ENCODE measurements at places on chromosomes 7 and 10.

DNA sequence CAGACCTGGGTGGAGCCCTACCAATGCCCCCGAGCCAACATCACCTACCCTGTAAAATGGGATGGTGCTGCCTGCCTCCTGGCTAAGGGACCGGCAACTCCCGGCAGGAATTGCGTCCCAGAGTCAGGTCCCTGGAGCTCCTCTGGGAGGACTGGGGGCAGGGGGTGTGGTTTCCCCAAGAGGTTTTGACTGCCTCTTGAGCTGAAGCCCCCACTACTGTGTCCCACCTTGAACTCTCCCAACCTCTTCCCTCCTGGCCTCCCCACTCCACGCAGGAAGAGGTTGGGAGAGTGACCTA lies 1.3 kb downstream of the SH2B2 start:
- H3K4me1 ChIP-seq: peaks cover 39% of the 10 kb centered on the region
- peaks cover 6% of the 10 kb centered on the region for H3K27me3 ChIP-seq
- no peak for DNase-seq
- H3K27ac ChIP-seq: no peak overlapping the region
- peak overlapping the region; percentile 26 for H3K4me3 ChIP-seq
- H3K36me3 ChIP-seq: no peaks in the 10 kb centered on the region

DNA sequence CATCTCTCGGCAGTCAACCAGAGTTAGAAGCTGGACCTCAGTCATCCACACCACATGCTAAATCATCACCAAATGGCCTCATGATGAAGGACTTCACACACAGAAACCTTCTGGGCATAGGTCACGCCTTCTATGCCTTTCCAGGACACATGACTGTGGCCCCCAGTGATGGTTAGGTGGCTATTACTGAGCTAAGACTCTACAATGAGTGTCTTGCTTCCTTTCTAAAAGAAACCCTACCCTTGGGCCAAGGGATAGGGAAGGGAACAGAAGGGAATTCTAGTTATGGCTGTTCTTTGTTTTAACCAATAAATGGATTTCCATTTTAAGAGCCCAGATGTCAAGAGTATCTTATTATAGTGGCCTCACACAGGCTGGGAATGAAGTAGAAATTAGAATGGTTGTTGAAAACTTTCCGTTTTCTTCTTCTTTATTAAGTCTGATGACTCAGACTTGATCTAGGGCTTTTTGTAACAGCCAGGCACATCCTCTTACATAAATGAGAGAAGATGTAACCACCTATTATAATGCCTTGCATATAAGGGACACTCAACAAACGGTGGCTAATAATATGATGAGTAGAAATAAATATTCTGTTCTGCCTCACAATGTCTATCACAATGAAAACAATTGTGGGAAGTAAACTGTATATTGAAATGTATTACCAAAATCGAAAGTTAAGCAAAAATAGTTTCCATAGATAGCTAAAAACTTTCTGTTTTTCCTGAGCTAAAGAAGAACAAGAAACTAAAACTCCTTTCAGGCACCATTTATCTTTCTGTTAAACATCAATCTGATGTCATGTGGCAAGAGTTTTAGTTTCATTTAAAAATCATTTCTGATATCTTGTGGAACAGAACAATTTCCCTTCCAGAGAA lies 62.5 kb upstream of the TOMM7 start:
- peak overlapping the region; percentile 88 for H3K27ac ChIP-seq
- no peak overlapping the region for H3K4me3 ChIP-seq
- no peaks in the 10 kb centered on the region for H3K36me3 ChIP-seq
- H3K4me1 ChIP-seq: peaks cover 39% of the 10 kb centered on the region

DNA sequence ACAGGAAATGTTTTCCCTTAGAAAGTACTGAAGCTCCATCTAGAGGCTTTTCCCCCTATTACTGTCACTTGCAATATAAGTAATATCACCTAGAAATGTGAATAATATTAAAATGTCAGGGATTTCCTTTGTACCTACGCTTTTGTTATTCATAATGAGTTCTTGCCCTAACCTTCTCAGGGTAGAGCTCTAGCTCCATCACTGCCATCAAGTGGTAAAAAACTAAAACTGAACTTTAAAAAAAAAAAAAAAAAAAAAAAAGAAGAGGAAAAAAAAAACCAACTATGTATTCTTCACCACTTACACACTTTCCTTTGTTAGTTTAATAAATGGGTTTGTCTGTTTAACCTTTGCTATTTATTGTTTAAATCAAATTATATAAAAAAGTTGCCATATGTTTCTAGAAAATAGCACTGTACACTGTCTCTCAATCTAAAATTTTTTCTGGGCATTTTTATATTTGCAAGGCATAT lies 49.9 kb downstream of the DNAJC1 start:
- H3K27ac ChIP-seq: no peak overlapping the region
- no peaks in the 10 kb centered on the region for H3K36me3 ChIP-seq
- no peaks in the 10 kb centered on the region for H3K27me3 ChIP-seq
- H3K4me3 ChIP-seq: no peak overlapping the region
- no peak for DNase-seq
- H3K4me1 ChIP-seq: peaks cover 2% of the 10 kb centered on the region

GRCh38 chr7:48084727-48085432 lies 4.2 kb upstream of the UPP1 start:
- peak overlapping the region; percentile 49 for H3K4me3 ChIP-seq
- H3K27me3 ChIP-seq: no peaks in the 10 kb centered on the region
- DNase-seq: peak; percentile 90
- peak overlapping the region; percentile 91 for H3K27ac ChIP-seq
- peaks cover under 1% of the 10 kb centered on the region for H3K36me3 ChIP-seq

DNA sequence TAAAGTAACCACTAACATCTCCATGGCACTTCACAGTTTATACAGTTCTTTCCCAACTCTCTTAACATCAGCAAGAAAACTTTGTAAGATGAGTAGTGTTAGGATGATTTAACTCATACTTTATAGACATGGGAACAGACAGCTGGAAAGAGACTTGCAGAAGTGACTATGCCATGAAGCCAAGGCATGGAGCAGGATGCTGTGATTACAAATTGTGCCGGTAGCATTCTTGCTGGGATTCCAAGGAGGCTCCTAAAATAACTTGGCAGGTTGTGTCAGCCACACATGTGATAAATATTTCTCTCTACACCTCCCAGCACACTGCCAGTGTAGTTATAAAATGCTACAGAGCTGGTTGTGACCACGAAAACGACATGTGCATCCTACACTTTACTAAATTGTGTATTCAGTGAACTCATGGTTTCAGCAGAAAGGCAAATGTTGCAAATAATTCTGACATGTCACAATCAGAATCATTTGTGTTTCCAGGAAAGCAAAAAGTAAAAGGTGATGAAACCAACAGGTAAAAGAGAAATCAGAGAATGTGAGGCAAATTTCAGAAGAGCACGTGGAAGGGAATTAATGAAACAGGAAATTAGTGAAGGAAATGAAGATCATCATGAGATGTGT lies 5.6 kb upstream of the CYP3A4 start:
- H3K4me3 ChIP-seq: no peak overlapping the region
- peaks cover 24% of the 10 kb centered on the region for H3K4me1 ChIP-seq
- H3K27ac ChIP-seq: peak overlapping the region; percentile 55
- H3K27me3 ChIP-seq: peaks cover 3% of the 10 kb centered on the region
- H3K36me3 ChIP-seq: no peaks in the 10 kb centered on the region
- no peak for DNase-seq

- no peaks in the 10 kb centered on the region for H3K36me3 ChIP-seq
- H3K27me3 ChIP-seq: no peaks in the 10 kb centered on the region
- no peak for DNase-seq
- no peak overlapping the region for H3K27ac ChIP-seq
- H3K4me3 ChIP-seq: no peak overlapping the region
- H3K4me1 ChIP-seq: no peaks in the 10 kb centered on the region
Measured at GRCh38 chr7:74388880-74389415, 64.8 kb upstream of the GTF2IRD1 start.
